Cerebellum (tissue), 4 donors: ENCODE measurements at places on chromosomes 1 and 21. TPM values are rescaled to one million over a fixed set of nuclear protein-coding genes. Genes with fewer than 3 reads are reported as not detected.

- DNase-seq, result no peak
Observed at GRCh38 chr1:68370101-68370915, 79.4 kb downstream of the RPE65 start.

GRCh38 chr1:171126504-171126903 is 35.8 kb downstream of the FMO3 start:
- no peak for DNase-seq

- no peak for DNase-seq
Observed at GRCh38 chr1:48107516-48107915, 110.3 kb upstream of the TRABD2B start.

GRCh38 chr1:209720326-209720725 is 15.7 kb downstream of the HSD11B1 start:
- DNase-seq, result no peak

DNA sequence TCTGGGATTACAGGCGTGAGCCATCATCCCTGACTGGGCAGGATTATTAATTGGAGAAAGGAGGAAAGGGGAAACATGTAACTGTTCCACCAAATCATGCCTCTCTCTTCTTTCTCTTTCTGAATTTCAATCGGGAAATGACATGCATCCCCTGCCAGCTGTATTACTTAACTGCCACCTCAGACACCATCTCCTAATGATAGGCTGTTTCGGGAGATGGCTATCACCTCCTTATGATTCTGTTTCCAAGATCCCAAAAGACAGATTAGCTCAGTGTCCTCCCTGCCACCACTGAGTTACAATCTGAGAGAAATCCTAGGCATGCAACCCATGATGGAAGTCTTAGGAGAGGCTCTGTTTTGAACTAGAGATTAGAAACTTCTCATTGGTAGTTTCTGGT is 67.5 kb downstream of the MIS18A start:
- DNase-seq, result no peak

DNA sequence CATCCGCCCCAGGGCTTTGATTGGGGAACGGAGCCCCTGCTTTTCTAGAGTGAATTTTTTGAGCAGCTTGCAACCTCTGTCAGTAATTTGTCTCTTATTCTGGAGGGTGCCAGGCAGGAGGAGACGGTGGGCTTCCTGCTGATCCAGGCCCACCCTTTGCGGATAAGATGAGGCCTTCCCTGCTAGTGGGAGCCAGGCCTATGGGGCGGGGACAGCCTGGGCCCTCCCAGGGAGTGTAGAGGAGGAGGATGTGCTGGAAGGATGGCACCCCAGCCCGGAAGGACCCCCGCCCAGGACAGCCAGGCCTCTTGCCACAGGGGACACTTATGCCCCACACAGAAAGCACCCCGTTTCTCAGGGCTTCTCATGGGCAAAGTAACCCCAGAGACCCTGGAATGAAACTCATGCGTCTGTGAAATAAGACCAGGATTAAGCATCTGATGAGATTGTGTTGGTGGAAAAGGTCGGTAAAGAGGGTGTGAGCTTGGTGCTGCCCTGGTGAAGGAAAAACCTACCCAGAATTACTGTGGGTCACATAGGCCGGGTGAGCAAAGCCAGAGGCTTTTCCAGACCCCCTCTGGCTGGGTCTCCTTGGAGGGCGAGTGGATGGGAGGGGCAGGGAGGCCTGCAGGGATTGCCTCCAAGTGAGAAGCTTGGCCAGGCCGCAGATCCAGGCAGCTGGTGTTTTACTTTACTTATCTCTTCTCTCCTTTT is 118.7 kb downstream of the SIK1 start:
- DNase-seq, result no peak

- DNase-seq, result no peak
Observed at GRCh38 chr1:18941221-18942141, 15.0 kb downstream of the IFFO2 start.

DNA sequence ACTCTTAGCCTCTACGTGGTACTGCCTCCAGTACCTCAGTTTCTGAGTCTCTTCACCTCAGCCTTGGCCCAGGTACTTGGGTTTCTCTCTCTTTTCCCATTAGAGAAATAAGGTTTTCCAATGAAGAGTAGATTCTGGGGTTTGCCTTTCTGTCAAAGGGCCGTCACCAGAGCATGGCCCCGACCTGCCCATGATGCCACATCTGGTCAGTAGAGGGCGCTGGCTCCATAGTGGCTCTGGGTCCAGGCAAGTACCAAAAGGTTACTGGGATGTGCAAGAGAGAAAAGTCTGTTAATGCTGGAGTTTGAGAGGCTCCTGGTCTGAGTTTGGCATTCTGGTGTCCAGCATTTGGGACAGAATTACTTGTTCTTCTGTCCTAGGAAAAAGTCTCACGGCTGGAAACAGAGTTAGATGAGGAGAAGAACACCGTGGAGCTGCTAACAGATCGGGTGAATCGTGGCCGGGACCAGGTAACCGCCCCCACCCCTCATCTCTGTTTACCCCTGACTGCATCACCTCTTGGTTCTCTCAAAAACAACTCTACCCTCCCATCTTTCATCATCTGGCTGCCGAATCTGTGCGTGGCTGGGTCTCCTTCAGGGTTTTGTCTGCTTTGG is 5.3 kb upstream of the TUFT1 start:
- peak; percentile 52 for DNase-seq

The DISC1 gene
- 25.5 TPM for total RNA-seq

The CFHR5 gene
- total RNA-seq, result not detected

The ARHGEF19 gene
- 0.64 TPM for total RNA-seq

The OLIG1 gene
- total RNA-seq, result 6.7 TPM
